ENCODE measurements at places on chromosomes 1 and 21.

GRCh38 chr21:40668555-40669275 lies 178.2 kb downstream of the DSCAM start:
- DNase-seq = no peak

DNA sequence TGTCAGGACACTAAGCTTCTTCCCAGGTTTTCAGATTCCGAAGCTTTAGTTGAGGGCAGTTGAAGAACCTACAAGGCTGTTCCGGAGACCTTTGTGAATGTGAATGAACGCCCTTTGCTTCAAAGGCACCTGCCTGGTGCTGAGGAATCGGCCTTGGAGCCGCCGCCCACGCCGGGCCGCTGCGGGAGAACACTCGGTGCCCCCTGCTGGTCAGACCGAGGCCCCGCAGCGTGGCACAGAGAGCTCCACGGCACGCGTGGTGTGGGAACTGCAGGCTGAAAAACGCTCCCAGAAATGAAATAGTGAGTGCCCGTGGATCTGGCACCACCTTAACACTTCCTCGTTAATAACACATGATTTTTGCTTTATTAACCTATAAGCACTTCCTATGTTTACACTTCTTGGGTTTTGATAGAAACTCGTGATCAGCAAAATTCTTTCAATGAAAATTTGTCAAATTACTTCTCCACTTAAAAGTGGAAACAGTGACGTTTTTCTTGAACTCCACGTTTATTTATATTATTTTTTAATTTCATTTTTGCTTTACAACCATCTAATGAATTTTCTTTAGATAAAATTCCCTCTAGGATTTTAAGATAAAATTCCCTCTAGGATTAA lies 460.6 kb downstream of the DSCAM start:
- no peak for DNase-seq

DNA sequence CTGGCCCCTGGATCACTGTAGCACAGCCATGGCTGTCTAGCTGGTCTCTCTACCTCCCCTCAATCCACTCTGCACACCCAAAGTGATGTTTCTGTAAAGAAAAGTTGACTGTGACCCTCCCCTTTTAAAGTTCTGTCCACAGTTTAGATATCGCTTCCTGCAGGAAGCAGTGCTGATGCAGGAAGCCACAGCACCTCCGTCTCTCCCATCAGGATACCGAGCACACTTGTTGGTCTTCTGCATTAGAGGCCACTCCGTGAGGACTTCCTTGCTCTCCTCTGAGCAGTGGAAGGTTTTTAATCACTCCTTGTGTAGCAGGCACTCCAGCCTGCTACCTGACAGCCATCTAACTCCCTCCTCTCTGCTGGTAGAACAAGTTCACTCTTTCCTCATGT lies 69.5 kb downstream of the GADD45A start:
- DNase-seq = no peak

DNA sequence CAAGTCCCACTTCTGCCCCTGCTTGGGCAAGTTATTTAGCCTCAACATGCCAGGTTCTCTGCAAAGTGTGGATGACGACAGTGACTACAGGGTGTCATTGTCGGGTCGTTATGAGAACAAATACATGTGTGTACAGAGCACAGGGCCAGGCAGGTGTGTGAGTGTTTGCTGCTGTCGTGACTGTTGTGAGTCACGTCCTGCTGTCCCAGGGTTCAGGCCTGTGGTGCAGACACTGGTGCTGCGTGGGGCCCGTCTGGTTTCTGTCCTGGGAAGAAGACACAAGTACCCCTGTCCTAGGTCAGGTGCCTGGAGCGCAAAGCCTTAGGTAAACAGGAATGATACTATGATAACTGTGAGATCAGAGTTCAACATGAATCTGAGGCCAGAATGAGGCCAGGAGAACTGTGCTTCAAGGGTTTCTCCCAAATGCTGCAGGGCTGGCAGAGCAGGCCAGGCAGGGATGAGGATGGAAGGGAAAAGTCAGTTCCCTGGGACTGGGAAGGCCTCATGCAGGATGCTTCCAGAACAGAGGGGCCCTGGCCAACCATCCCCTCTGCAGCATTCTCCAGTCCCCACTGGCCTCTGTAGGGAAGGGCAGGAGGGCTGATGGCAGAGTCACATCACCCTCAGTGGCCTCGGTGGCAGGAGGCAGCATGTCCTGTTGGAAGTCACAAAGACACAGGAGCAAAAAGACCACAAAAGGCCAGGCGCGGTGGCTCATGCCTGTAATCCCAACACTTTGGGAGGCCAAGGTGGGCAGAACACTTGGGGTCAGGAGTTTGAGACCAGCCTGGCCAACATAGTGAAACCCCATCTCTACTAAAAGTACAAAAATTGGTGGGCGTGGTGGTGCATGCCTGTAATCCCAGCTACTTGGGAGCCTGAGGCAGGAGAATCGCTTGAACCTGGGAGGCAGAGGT lies 15.7 kb downstream of the GPR157 start:
- DNase-seq = no peak

- no peak for DNase-seq
These were observed 74.7 kb upstream of the AKT3 start for GRCh38 chr1:243924588-243925349.

DNA sequence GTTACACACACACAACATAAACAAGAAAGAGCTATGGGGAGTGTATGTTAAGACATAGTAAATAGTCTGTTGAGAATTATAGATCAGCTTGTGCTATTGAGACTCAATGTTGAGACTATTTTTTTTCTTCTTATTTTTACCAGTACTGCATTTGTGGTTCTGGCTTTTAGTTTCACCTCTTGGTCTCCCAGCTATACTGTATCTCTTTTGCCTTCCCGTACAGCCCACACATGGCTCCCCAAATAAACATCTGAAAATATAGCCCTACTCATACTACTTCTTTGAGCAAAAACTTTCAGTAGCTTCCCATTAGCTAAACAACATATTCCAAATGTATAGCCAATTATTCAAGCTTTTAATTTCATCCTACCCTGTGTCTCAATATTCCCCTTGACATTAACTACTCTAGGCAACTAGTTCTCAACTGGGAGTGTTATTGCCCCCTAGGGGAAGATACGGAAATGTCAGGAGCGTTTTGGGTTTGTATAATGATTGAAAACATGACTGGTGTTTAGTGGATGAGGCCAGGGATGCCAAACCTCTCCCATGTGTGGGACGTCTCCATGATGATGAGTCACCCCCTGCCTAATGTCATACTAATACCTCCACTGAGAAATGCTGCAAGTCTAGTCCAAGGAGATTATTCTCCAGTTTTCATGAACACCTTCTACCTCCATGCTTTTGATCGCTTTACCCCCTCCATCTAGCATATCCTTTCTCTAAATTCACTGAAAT lies 6.8 kb downstream of the RPE65 start:
- peak; percentile 23 for DNase-seq

DNA sequence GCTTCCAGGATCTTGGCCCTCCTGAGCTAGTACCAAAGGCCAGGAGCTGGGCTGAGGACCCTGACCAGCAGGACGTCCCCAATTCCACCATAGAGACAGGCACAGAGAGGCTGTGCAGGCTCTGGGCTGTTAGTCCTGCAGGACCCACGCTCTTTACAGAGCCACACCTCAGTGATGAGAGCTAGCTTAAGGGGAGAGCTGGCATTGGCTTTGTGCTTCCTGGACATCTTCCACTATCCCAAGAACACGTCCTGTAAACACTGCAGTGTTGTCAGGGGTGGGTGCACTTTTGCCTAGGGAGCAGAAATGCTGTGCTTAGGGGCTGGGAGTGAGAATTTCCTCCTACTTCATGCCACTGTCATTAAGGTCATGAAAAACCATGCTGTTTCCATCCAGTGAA lies 91.7 kb upstream of the EDN2 start:
- no peak for DNase-seq

DNA sequence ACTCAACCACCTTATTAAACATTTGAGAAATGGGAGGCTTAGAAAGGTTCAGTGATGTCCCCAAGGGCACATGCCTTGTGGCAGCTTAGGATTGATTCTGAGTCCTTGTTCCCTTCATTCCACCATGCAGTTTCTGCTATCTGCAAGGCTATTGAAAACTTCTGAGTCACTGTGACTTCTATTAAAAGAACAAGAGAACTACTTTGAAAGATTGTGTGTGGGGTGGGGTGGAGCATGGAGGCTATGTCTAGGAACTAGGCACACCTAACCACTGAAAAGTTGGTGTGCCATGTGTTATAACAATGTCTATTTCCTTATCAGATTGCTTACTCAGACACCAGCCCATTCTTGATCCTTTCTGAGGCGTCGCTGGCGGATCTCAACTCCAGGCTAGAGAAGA lies 10.8 kb downstream of the MTARC1 start:
- DNase-seq = no peak

DNA sequence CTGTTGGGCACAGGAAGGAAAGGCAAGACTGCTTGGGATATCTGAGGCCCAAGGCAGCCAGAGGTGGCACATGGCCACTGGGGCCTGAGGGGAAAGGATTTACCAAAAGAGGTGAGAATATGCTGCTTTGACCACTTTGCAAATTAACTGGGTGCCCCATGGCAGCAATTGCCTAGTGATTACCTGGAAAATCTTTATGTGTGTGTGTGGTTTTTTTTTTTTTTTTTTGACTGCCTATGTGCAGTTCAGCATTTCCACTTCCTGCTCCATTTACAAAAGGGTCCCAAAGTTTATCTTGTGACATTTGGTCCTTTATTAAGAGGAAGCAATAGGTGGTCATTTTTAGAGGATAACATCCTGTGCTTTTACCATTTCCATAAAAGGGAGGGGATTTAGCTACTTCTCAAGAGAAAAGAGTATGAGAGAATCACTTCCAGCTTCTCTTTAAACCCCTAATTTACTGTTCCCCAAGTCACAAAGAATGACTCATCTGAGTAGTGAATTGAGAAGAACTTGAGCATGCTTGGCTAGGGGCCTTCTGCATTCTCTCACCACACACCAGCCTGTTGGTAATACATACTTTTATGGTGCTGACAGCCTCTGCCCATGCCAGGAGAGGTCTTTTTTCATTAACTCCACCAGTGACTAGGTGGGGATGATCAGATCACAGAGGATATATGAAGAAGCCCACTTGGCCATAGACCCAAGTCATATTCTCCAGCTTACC lies 52.1 kb downstream of the SYDE2 start:
- DNase-seq = peak; percentile 45

DNA sequence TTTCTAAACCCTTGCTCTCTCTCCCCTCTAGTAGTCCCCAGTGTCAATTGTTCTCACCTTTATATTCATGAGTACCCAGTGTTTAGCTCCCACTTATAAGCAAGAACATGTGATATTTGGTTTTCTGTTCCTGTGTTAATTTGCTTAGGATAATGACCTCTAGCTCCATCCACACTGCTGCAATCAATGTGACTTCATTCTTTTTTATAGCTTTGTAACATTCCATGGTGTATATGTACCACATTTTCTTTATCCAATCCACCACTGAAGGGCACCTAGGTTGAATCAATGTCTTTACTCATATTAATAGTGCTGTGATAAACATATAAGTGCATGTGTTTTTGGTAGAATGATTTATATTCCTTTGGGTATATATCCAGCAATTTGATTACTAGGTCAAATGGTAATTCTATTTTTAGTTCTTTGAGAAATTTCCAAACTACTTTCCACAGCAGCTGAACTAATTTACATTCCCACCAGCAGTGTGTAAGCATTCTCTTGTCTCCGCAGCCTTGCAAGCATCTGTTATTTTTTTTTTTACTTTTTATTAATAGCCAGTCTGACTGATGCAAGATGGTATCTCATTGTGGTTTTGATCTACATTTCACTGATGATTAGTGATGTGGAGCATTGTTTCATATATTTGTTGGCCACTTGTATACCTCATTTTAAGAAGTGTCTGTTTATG lies 277.8 kb downstream of the LTN1 start:
- DNase-seq = no peak

- no peak for DNase-seq
These were observed 68.5 kb upstream of the DUSP10 start for GRCh38 chr1:221810406-221810805.

DNA sequence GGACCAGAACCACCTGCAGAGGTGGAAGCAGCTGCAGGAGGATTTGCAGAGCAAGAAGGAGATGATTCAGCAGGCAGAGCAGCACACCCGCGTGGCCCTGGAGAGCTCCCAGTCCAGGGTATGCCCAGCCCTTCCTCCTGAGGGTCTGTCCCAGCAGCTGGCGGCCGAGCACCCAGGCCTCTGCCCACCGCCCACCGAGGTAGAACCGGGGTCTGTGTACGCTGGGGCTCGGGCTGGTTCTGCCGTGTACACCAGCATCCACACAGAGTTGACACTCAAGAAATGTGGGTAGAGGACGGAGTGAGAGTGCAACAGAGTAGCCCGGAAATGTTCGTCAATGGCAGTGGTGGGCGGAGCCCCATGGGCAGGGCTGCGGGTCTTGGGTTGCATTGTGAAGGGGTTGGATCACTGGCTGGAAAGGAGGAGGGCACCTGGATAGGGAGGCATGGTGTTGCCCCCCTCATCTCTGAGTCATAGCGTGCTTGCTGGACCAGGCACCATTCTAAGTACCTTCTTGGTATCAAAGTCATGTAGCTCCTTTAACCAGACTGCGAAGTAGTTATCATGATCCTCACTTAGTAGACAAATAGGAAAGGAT lies 5.1 kb upstream of the SMIM1 start:
- DNase-seq = no peak

DNA sequence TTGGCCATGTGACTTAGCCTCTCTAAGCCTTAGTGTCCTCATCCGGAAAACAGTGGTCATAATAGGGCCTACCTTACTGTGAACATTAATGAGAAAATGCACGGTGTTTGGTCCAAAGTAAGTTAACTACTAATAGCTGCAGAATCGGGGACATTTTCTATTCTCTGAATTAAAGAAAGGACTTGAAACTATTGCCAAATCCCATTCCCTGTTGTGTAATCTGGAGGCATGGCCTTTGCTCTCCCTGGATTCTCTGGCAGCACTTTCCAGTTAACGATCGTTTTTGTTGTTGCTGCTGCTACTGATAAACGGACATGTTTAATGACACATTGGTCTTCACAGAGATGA lies 30.5 kb downstream of the FMO4 start:
- DNase-seq = no peak

- DNase-seq = peak; percentile 15
These were observed 3.7 kb upstream of the FNDC7 start for GRCh38 chr1:108708691-108709660.

GRCh38 chr1:206706298-206706791 lies 21.6 kb downstream of the MAPKAPK2 start:
- no peak for DNase-seq

DNA sequence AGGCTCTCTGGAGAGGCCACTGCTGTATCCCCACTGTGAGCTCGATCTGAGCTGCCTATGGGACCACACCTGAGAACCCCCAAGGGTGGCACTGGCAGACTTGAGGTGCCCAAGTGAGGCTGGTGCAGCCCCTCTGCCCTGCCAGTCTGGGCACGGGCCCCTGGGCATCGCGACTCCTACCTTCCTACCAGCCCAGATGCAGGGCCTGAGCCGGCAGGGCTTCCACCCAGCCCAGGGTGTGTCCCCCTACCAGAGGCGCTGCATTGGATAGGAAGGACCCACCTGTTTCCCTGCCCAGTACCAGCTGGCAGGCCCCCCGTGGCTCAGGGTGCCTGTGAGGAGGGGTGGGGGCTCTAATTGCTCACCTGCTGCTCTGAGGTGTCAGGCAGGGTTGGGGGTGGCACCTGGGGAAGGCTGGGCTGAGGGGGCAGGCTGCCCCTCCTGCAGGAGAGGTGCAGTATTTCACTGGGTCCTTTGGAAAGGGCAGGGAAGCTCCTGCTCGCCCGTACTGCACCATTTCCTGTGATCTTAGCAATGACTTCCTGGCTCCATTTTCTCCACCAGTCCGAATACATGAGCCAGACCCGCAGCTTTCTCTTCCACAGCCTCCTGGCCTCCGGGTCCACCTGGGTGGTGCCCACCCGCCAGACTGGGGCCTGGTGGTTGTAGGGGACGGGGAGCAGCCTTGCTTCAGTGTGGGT lies 11.8 kb downstream of the TP73 start:
- DNase-seq = no peak

Data from GM20000 (cell line).